ENCODE measurements at places on chromosomes 5 and 9. TPM values are rescaled to one million over a fixed set of nuclear protein-coding genes. Genes with fewer than 3 reads are reported as not detected.

DNA sequence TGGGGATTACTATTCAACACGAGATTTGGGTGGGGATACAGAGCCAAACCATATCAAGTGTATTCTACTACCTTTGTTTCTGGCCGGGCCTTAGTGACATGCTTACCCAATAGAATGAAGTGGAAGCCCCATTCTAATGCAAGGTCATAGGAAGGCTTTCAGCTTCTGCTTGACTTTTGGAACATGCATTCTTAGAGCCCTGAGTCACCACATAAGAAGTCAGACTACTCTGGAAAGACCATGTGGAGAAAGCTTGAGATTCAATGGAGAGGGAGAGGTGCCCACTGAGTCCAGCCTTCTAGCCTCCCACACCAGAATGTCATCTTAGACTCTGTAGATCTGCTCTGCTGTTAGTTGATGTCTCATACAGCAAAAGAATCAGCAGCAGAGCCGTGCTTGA is 155.7 kb upstream of the FBN2 start:
- no peak for DNase-seq

DNA sequence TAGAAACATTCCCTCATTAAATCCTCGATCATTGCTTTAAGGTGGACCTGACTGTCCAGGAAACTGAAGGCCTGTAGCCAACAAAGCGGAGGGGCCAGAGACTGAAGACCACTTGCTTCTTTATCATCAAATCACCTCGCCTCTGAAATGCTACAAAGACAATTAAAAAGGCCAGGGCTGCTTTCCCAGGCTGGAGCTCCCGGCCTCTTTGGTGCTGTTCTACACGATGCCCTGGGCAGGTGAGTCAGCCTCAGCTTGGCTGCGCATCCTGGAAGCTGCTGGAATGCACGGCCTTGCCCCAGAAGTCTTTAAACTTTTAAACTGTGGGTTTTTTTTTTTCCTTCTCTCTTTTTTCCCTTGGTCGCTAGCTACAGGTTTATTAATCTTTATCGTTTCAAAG is 46.5 kb downstream of the SH3PXD2B start:
- no peak for DNase-seq

- DNase-seq, result no peak
Measured at GRCh38 chr5:173866243-173866857, 21.8 kb upstream of the CPEB4 start.

DNA sequence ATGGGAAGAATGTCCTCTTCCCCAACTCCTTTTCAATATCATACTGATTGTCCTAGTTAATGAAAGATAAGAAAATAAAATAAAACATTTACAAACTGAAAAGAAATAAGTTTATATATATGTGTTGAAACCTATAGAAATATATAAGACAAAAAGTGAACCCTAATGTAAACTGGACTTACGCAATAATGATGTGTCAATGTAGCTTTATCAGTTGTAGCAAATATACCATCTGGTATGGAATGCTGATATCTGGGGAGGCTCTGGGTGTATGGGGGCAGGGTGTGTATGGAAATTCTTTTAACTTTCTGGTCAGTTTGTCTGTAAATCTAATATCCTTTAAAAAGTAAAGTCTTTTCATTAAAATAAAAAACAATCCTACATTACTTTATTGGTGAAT is 603.9 kb downstream of the DMRTA1 start:
- DNase-seq, result no peak

- no peak for DNase-seq
Measured at GRCh38 chr9:86721843-86722705, 225.2 kb downstream of the GAS1 start.

The RNF208 gene
- 0.07 TPM for total RNA-seq

The FGF10 gene
- not detected for total RNA-seq

The PDZD2 gene
- total RNA-seq, result 1.6 TPM

The MEF2C gene
- 33.2 TPM for total RNA-seq

The PCDHGB5 gene
- total RNA-seq, result 8.7 TPM

All from pulmonary artery endothelial cell (primary cell).